Left lobe of liver (tissue), 2 donors: ENCODE measurements at places on chromosomes 13 and 19. TPM values are rescaled to one million over a fixed set of nuclear protein-coding genes. Genes with fewer than 3 reads are reported as not detected.

GRCh38 chr13:23744315-23744714 lies 144.9 kb downstream of the MIPEP start:
- DNase-seq = no peak

DNA sequence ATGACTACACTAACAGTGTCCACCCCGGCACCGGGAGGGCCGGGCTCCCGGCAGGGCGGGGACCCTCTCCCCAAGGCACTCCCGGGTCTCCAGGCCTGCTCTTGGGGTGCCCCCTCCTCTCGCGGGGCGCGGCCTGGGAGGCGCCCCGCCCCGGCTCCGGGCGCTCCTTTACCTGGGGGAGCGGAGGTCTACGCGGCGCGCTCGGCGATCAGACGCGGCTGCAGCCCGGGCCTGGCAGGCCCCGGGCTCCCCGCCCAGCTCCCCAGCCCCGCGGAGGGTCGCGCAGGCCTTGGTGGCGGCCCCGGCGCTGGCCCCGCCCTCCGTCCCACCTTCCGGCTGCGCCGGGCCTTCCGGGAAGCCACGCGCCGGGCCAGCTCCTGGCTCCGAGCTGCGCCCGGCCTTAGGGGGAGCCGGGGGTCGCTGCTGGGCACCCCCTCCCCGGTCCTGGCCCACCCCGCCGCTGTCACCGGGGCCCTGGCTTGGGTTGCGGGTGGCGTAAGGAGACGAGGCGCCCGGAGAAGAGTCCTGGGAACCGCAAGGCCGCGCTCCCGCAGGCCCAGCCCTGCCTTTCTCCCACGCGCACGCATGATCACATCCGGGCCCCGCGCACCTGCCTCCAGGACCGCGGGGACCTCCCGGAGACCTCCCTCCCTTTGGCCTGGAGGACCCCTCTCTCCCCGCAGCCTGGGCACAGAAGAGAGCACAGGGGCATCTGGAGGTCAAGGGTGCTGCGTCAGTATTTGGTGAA lies at the start of gene C19orf12:
Gene C19orf12 (minus strand): TSS at position 309 of the 748 bp plus-strand sequence. CDS start 6,848 bp downstream, outside the sequence.
- peak; percentile 67 for DNase-seq

DNA sequence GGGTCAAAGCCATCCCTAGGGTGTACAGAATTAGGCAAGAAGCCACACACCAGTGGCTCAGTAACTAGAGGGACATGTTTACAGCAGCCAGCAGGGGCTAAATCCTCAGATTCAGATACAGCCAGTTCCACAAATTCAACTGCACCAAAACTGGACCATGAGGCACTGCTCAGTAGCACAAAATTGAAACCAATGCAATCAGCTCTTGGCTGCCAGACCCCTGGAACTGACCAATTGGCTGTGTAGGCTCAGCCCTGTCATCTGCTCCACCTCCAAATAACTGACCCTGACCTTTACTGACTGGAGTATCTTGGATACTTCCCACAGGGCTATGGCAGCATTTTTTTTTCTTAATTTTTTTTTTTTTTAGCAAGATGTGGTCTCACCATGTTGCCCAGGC lies 226.5 kb downstream of the FOXO1 start:
- peak; percentile 72 for DNase-seq

GRCh38 chr13:75724752-75725517 lies 88.8 kb downstream of the LMO7 start:
- no peak for DNase-seq

DNA sequence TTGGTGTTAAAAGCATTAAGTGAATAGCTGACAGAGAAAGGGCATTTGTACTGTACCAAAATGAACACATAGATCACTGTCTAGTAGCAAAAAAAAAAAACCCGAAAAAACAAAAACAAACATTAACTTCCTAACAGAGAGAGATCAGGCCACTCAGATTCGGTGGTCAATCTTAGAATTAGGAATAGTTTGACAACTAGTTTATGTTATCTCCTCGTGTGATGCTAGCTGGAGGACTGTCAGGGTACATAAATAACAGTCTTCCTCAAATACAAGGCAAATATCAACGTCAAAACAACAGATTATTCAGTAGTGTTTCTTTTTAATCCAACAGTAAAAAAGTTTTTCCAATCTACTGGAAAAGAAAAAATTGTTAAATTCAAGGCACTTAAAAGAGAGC lies 1.7 kb downstream of the ZMYM5 start:
- no peak for DNase-seq

DNA sequence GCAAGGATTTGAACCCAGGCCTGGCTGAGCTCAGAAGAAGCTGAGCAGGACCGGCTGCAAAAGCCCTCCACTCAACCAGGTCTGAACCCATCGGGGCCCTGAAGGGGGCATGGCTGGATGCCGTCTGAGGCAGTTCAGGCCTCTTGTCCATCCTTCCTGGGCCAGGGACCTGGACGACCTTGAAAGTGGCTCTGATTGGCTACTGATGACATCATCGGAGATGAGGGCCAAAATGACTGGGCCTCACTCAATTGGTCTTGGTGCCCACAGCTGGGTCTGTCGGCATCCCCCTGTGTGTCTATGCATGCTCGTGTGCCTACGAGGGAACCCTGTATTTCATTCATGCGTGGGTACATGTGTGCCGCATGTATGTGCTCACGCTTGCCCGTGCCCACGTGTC lies 71.8 kb downstream of the PTPRS start:
- DNase-seq = no peak

DNA sequence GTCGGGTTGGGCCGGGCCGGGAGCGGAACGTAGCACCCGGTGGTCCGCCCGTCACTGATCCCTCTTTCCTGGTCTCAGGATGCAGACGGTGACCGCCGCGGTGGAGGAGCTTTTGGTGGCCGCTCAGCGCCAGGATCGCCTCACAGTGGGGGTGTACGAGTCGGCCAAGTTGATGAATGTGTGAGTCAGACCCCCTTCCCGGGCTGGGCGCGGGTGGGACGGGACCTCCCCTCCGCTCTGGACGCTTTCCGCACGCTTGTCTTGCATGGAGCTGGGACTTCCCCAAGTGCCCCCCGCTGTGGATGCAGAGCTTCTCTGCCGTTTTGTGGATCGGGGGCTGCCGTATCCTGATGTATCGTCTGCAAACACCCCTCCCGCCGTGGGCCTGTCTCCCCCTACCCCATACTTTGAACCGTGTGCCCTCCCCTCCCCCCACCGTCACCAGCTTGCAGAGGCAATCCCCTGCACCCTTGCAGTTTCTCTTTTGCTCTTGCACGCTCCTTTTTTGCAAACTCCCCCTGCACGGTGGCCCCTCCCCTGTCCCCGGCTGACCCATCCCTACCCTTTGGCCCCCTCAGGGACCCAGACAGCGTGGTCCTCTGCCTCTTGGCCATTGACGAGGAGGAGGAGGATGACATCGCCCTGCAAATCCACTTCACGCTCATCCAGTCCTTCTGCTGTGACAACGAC lies 669 bp downstream of the GADD45B start:
- peak; percentile 68 for DNase-seq

- DNase-seq = no peak
These were observed 4.2 kb downstream of the SULT2B1 start for GRCh38 chr19:48556163-48556562.

DNA sequence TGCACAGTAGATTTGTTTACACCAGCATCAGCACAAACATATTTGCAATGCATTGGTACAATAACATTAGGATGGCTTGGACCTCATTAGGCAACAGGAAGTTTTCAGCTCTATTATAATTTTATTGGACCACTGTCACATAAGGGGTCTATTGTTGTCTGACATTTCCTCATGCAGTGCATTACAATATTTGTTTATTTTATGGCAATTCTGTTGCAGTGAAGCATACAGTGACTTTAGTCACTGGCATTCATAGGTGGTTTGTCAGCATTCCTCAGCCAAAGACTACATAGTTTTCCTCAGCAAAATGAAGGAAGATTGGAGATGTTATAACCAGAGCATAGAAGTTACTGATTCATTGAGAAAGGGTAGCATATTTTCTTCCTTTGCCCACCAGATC lies 1732.9 kb downstream of the PCDH9 start:
- DNase-seq = no peak

- DNase-seq = peak; percentile 16
These were observed 11.9 kb downstream of the PDCD2L start for GRCh38 chr19:34416021-34416545.

- no peak for DNase-seq
These were observed 1.4 kb downstream of the BRD4 start for GRCh38 chr19:15330801-15331418.

GRCh38 chr13:102555914-102556553 lies 40.8 kb upstream of the TPP2 start:
- DNase-seq = no peak

DNA sequence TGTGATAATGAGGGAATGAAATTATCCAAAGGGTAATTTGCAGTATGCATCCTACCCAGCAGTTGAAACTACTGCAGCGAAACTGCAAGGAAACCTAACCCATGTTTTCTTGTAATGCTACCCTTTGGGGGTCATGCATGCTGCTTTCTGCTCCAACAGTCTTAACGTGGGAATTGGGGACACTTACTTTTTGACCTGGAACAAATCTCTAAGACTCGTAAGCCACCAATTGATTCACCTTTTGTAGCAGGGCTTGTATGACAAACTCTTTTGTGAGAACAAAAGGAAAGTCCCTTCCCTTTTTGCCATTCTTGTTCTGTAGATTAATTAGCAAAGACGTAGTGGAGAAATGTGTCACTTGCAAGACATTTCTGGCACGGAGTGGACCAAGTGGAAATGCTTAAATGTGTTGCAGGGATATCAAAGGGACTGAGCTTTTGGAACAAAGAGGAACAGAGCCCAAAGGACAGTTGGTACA lies 27.4 kb downstream of the LRCH1 start:
- DNase-seq = no peak

DNA sequence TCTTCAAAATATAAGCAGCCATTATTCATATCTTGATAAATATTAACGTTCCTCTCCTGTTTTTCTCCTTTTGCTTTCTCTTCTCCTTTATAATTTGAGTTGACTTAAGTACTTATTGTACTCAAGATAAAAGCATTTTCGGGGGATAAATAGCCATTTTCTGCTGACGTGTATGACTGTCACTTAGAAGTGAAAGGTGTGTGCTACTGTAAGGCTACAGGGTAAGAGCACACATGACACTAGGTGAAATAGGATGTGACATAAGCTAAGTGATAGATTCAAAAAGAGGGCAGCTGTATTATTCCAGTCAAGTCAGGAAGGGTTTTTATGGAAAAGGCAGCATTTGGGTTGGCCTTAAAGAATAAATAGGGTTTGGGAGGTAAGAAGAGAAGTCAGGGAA lies 128.5 kb downstream of the GPC6 start:
- DNase-seq = no peak

DNA sequence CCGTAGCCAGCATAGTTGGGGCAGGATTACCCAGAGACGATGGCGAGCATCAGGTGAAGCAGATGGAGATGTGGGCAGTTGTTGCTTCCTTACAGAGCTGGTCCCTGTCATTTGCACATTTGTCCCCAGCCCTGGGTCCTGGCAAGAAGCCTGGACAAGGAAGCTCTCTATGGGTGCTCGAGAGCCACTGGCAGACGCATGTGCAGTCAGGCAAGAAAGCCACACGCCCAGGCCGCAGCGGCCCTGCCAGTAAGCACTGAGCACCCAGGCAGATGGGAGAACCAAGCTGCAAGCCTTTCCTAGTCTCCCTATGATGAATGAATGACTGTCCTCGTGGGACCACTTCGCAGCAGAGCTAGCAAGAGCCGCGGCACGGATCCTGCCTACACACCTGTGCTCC lies 182.8 kb downstream of the FOXO1 start:
- no peak for DNase-seq

DNA sequence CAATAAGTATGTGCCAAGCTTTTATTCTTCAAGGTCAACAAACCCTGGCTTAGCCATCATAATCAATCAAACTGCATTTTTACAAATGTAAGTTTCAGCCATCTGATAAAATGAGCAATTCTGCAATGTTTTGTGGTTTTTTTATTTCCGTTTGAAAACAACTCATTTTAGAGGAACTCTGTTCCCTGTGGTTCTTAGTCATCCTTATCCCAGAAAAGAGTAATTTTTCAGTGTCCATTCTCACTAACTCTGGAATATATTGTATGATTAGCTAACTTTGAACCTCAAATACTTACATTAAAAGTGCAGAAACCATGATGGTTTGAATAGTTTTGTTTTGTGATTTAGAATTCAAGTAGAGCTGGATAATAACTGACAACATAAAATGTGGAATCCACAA lies 87.6 kb downstream of the IRS2 start:
- DNase-seq = no peak

- DNase-seq = peak; percentile 67
These were observed 8.5 kb downstream of the PLEKHA4 start for GRCh38 chr19:48859711-48860572.

- DNase-seq = no peak
These were observed 2712.2 kb upstream of the PCDH20 start for GRCh38 chr13:64127856-64128255.

DNA sequence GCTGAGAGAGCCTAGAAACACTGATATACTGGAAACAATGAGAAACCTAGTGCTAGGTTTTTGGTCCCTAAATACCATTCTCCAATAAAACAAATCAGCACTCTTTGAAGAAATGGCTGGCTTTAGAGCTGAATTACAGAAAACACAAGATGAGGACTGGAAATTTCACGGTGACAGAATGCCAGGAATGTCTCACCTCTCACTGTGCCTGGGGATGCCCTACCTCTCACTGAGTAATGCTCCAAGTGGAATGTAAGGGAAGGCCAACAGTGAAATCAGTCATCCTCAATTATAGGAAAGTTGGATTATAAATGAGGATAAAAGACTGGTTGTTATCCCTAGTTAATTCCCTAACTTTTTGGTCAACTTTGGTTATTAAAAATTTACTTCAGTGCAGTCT lies 259.0 kb downstream of the NALCN start:
- DNase-seq = no peak

DNA sequence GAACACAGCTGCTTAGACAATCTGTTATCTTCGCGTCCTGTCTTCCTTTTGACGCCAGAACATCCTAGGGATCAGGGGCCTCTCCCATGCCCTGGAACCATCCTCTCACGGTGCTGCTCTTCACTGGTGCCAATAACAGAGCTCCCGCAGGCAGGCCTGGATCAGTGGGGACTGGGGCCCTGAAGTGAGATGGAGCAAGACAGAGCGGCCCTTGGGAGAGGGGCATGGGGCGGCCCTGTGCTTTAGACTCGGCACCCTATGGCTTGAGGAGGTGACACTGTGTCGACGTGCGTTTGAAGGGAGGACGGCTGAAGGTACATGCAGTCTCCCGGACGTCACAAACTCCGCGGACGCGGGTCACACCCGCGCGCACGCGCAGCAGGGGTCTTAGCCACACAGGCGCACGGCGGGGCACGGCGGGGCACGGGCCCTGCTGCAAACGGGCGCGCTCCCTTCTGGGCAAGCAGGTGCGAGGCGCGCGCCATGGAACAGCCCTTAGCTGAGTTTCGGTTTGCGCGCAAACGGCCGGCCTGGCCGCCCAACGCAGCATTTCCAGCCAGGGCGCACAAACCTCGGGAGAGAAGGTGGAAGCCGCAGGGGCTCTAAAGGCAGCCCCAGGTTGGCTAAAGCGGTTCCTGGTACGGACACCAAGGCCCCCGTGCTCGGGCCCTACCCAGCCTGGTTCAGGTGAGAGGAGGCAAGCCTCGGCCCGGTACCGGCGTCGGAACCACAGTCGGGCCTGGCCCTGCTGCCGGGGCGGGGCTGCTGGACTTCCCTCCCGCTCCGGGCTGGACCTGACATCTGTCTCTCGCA lies 16.5 kb upstream of the RNF17 start:
- DNase-seq = no peak

SLITRK6 gene
- 0.58 TPM for total RNA-seq

RGL3 gene
- total RNA-seq = 33.4 TPM

SLC10A2 gene
- not detected for total RNA-seq

UHRF1 gene
- 0.45 TPM for total RNA-seq

PPM1N gene
- 0.86 TPM for total RNA-seq

SLC5A5 gene
- not detected for total RNA-seq

RASIP1 gene
- 3.1 TPM for total RNA-seq

ZNF497 gene
- total RNA-seq = 2.4 TPM

SPRY2 gene
- total RNA-seq = 11.3 TPM

PBX4 gene
- total RNA-seq = 0.18 TPM

NXNL1 gene
- total RNA-seq = not detected

ZNF112 gene
- 1.1 TPM for total RNA-seq

HSD17B14 gene
- 15.7 TPM for total RNA-seq

KLK10 gene
- not detected for total RNA-seq
